IMR-90 (cell line): ENCODE measurements at places on chromosomes 2 and 18. TPM values are rescaled to one million over a fixed set of nuclear protein-coding genes. Genes with fewer than 3 reads are reported as not detected.

The ALLC gene
- not detected in 2 replicates for total RNA-seq

DNA sequence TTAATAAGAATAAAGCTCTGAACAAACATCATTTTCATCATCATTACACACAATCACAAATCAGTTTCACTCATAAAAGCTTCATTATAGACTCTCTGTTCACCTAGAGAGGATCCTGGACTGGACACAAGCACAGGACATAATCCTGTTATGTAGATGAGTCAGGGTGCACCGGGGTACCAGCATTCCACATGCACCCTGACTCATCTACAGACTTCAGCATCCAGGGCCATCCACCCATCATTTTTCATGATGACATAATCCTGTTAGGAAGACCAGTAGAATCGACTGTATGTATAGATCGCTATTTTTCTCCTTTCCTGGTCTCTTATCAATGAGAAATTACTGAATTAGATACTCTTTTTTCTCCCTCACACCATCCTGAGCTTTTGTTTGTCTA is 73.7 kb upstream of the PIK3C3 start:
- no peak overlapping the region for H3K27ac ChIP-seq
- H3K4me1 ChIP-seq, result no peaks in the 10 kb centered on the region; the same call in 1 of the 2 replicates
- H3K36me3 ChIP-seq, result no peaks in the 10 kb centered on the region
- H3K27me3 ChIP-seq, result peaks cover 4% of the 10 kb centered on the region
- no peak overlapping the region for H3K4me3 ChIP-seq

The MC4R gene
- total RNA-seq, result 0.18 and 0.28 TPM in 2 replicates

The IL18R1 gene
- total RNA-seq, result 0.18 and 0.28 TPM in 2 replicates

GRCh38 chr2:181680055-181680936 is at the start of gene NEUROD1:
Gene NEUROD1, minus strand, starts transcription at chr2:181680517. Its CDS starts 1,657 bp downstream, at chr2:181678860.
- no peak for DNase-seq
- H3K36me3 ChIP-seq, result no peaks in the 10 kb centered on the region
- no peak within 1 kb of the TSS for H3K27ac ChIP-seq
- peaks cover 67% of the 10 kb centered on the region for H3K27me3 ChIP-seq
- H3K4me3 ChIP-seq, result no peak within 1 kb of the TSS

DNA sequence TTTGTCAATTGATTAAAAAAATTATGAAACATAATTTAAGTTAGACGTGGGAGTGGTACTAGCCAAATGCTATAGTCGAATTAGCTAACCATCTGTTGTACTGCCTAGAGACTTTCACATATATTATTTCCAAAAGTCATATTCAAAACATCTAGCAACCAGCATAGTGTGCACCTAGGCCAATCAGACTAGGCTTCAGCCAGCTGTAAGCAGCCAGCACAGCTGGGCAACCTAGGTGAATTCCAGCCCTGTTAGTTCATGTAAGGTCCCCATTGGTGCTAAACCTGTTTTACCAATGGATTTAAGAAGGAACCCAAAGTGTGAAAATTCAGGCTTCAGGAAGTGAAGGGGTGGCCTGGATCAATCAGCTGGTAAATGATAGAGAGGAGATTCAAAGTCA is 144.3 kb downstream of the BCL2 start:
- peaks cover 16% of the 10 kb centered on the region for H3K27me3 ChIP-seq
- DNase-seq, result no peak
- H3K36me3 ChIP-seq, result no peaks in the 10 kb centered on the region
- H3K27ac ChIP-seq, result no peak overlapping the region
- H3K4me3 ChIP-seq, result no peak overlapping the region

DNA sequence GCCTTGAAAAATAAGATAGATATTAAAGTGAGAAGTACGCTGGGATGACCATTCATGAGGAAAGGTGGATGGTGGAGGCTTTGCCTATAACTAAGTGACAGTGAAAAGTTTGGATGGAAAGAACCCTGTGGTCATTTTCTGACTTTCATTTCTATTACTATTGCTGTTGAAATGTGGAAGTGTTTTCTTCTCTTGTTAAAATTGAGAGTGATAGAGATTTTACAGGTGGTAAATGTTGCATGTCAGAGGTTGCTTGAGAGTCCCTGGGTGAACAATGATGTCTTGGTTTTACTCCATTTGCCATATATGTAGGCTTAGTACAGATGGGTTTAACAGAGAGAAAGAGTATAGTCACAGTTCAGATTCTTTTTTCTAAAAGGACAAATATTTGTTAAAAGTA is 18.4 kb downstream of the NCOA1 start:
- no peak for DNase-seq
- no peaks in the 10 kb centered on the region for H3K36me3 ChIP-seq
- no peaks in the 10 kb centered on the region for H3K27me3 ChIP-seq
- H3K4me1 ChIP-seq, result peaks cover 6% of the 10 kb centered on the region
- no peak overlapping the region for H3K4me3 ChIP-seq
- no peak overlapping the region for H3K27ac ChIP-seq

GRCh38 chr2:164287056-164287455 is 334.2 kb downstream of the GRB14 start:
- no peaks in the 10 kb centered on the region for H3K27me3 ChIP-seq
- no peak overlapping the region for H3K27ac ChIP-seq
- no peak overlapping the region for H3K4me3 ChIP-seq
- DNase-seq, result no peak

The DSG4 gene
- total RNA-seq, result not detected in 2 replicates

The ING5 gene
- 16.7 and 38.9 TPM in 2 replicates for total RNA-seq

- H3K36me3 ChIP-seq, result peaks cover 4% of the 10 kb centered on the region
- DNase-seq, result peak; percentile 73
- no peaks in the 10 kb centered on the region for H3K27me3 ChIP-seq
- no peak overlapping the region for H3K4me3 ChIP-seq
- peaks cover 18% of the 10 kb centered on the region for H3K4me1 ChIP-seq
Observed at GRCh38 chr2:203404996-203405395, 76.8 kb downstream of the ABI2 start.

The GMCL1 gene
- 3.4 and 6.1 TPM in 2 replicates for total RNA-seq

DNA sequence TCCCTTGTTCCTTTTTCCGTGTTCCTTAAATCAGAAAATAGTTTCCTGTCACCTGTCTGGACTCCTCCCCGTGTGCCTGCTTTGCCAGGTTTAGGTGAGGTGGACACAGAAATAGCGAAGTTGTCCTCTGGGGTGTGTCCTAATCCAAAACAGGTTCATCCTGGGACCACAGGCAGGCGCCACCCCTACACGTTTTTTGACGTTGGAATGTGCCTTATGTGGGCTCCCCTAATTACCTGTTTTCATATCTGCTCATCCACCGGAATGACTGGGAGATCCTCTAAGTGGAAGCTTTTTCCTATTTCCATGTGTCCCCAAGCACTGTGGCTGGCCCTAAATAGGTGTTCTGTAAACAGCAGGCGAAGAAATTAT is 49.0 kb upstream of the PAIP2B start:
- peaks cover 21% of the 10 kb centered on the region for H3K27me3 ChIP-seq
- H3K36me3 ChIP-seq, result no peaks in the 10 kb centered on the region
- no peak overlapping the region for H3K27ac ChIP-seq
- no peaks in the 10 kb centered on the region for H3K4me1 ChIP-seq
- H3K4me3 ChIP-seq, result no peak overlapping the region

The REG3G gene
- not detected in 2 replicates for total RNA-seq

- H3K27ac ChIP-seq, result no peak overlapping the region
- H3K4me3 ChIP-seq, result no peak overlapping the region
- H3K4me1 ChIP-seq, result 0 out of 2 replicates have a peak, but pooled peaks cover 2% of the 10 kb centered on the region
- no peak for DNase-seq
- no peaks in the 10 kb centered on the region for H3K27me3 ChIP-seq
- no peaks in the 10 kb centered on the region for H3K36me3 ChIP-seq
Observed at GRCh38 chr18:28032177-28032576, 144.8 kb downstream of the CDH2 start.

DNA sequence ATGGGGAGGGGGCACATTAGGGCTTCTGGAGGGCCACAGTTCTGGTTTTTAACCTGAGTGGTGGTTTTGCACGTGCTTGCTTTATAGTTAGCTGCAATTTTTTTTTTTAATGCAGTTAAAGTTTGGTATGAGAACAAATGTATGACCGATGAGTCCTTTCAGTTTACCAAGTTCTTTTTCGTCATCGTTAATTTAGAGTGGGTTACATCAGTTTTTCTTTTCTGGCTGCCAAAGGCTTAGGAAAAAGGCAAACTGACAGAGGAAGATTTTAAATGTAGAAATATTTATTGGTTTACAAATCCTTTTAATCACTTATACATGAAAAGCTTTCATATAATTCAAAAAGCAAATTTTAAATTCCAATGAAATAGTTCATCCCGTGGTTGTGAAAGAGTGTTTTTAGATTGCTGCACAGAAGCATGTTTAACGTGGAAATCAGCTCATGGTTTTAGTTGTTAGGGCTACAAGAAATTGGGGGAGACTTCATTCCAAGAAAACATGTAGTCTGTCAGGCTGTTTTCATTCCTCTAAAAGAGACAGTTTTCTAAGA is 82.9 kb downstream of the MSH2 start:
- peak overlapping the region; percentile 62; the same call in 1 of the 2 replicates for H3K27ac ChIP-seq
- no peak overlapping the region for H3K4me3 ChIP-seq
- H3K36me3 ChIP-seq, result no peaks in the 10 kb centered on the region
- DNase-seq, result peak; percentile 30
- peaks cover 14% of the 10 kb centered on the region for H3K4me1 ChIP-seq
- H3K27me3 ChIP-seq, result no peaks in the 10 kb centered on the region

- no peak overlapping the region for H3K27ac ChIP-seq
- DNase-seq, result no peak
- no peaks in the 10 kb centered on the region for H3K27me3 ChIP-seq
- peaks cover 3% of the 10 kb centered on the region for H3K36me3 ChIP-seq
- H3K4me3 ChIP-seq, result no peak overlapping the region
Observed at GRCh38 chr2:218478544-218478943, 59.6 kb downstream of the VIL1 start.

- H3K4me3 ChIP-seq, result no peak overlapping the region
- no peaks in the 10 kb centered on the region for H3K36me3 ChIP-seq
- 0 out of 2 replicates have a peak, but pooled peaks cover 2% of the 10 kb centered on the region for H3K27me3 ChIP-seq
- H3K4me1 ChIP-seq, result peaks cover 7% of the 10 kb centered on the region
- no peak overlapping the region for H3K27ac ChIP-seq
Observed at GRCh38 chr2:241967467-241968144, 98.1 kb downstream of the RTP5 start.

- H3K4me3 ChIP-seq, result no peak overlapping the region
- H3K27me3 ChIP-seq, result no peaks in the 10 kb centered on the region
- H3K27ac ChIP-seq, result no peak overlapping the region
Observed at GRCh38 chr18:14921547-14921946, 173.6 kb downstream of the ANKRD30B start.

- no peaks in the 10 kb centered on the region for H3K27me3 ChIP-seq
- H3K27ac ChIP-seq, result no peak overlapping the region
- peaks cover 11% of the 10 kb centered on the region; the same call in 1 of the 2 replicates for H3K4me1 ChIP-seq
- peak; percentile 41 for DNase-seq
- no peak overlapping the region for H3K4me3 ChIP-seq
Observed at GRCh38 chr2:7860693-7861092, 821.2 kb upstream of the ID2 start.

DNA sequence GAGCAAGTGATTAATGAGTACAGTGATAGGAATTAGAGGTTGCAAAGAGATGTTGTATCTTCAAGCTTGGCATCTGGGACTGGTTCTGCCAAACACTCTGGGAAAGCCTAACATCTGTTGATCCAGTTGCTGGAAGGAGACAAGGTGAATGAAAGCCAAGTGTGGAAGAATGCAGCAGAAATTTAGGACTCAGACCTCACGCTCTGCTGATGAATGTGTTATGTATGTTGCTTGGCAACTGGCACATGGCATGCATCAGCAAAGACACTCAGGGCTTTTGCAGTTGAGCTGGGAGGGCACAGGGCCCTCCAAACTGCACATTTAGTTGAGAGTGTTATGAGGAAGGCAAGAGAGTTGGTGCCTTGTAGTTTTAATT is 105.5 kb downstream of the COLEC12 start:
- peak; percentile 75 for DNase-seq
- H3K4me3 ChIP-seq, result no peak overlapping the region
- H3K27me3 ChIP-seq, result 0 out of 2 replicates have a peak, but pooled peaks cover 1% of the 10 kb centered on the region
- peak overlapping the region; percentile 61; the same call in 1 of the 2 replicates for H3K27ac ChIP-seq
- no peaks in the 10 kb centered on the region for H3K36me3 ChIP-seq
- H3K4me1 ChIP-seq, result peaks cover 25% of the 10 kb centered on the region

GRCh38 chr2:133814890-133815289 is 246.6 kb upstream of the NCKAP5 start:
- DNase-seq, result no peak
- no peak overlapping the region for H3K27ac ChIP-seq
- H3K36me3 ChIP-seq, result no peaks in the 10 kb centered on the region
- no peaks in the 10 kb centered on the region for H3K27me3 ChIP-seq
- no peak overlapping the region for H3K4me3 ChIP-seq

DNA sequence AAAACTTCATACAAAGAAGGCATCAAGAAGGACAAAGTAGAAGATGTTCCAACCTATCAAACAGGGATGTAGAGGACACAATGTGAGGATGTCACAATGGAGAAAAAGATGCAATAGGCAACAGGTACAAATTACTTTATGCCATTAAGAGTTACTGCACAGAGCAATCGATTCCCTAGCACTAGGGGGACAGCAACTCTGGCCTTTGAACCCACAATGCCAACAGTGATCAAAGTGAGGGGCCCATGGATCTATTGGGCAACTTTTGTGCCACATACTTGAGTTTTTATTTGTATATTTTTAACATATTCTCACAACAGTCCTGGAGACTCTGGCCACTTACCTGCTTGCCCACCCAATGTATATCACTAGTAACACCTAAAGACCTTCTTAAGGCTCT is 220.2 kb downstream of the HNMT start:
- no peak overlapping the region for H3K4me3 ChIP-seq
- no peaks in the 10 kb centered on the region for H3K36me3 ChIP-seq
- no peak overlapping the region for H3K27ac ChIP-seq
- no peak for DNase-seq

The CACNB4 gene
- total RNA-seq, result 0.28 and 0.36 TPM in 2 replicates

The HS6ST1 gene
- total RNA-seq, result 29.7 and 29.9 TPM in 2 replicates

DNA sequence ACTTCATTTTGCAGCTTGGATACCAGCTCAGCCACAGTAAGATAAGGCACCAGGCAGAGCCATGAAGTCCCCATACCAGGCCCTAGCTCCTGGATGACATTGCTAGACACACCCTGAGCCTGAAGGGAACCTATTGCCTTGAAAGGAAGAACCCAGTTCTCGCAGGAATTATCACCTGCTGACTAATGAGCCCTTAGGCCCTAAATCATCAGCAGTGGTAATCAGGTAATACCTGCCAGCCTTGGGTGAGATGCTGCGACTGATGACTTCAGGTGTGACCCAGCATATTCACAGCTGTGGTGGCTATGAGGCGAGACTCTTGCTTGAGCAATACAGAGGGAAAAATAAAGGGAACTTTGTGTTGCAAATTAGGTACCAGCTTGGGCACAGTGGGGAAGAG is 24.9 kb downstream of the CLK1 start:
- H3K27me3 ChIP-seq, result no peaks in the 10 kb centered on the region; the same call in none of the 2 replicates
- H3K4me1 ChIP-seq, result no peaks in the 10 kb centered on the region
- no peak for DNase-seq
- no peaks in the 10 kb centered on the region for H3K36me3 ChIP-seq
- no peak overlapping the region for H3K27ac ChIP-seq
- no peak overlapping the region for H3K4me3 ChIP-seq

The CFAP221 gene
- not detected in 2 replicates for total RNA-seq

- H3K27ac ChIP-seq, result no peak overlapping the region
- no peak overlapping the region for H3K4me3 ChIP-seq
- H3K27me3 ChIP-seq, result no peaks in the 10 kb centered on the region
- peaks cover 16% of the 10 kb centered on the region for H3K4me1 ChIP-seq
- no peaks in the 10 kb centered on the region for H3K36me3 ChIP-seq
Observed at GRCh38 chr2:100783987-100784386, 36.0 kb upstream of the NPAS2 start.

The TMEM200C gene
- total RNA-seq, result 1.4 and 1.7 TPM in 2 replicates

The TUBB8B gene
- total RNA-seq, result not detected in 2 replicates

The FSIP2 gene
- total RNA-seq, result under 0.01 TPM in 1 of 2 replicates, not detected in the other
